ENCODE measurements at places on chromosomes 7 and 10. TPM values are rescaled to one million over a fixed set of nuclear protein-coding genes. Genes with fewer than 3 reads are reported as not detected.

Gene HK1
- 219 TPM for total RNA-seq

Gene HYAL4
- not detected for total RNA-seq

Gene CLDN12
- 40.3 TPM for total RNA-seq

Gene VPS37D
- total RNA-seq: 3.1 TPM

DNA sequence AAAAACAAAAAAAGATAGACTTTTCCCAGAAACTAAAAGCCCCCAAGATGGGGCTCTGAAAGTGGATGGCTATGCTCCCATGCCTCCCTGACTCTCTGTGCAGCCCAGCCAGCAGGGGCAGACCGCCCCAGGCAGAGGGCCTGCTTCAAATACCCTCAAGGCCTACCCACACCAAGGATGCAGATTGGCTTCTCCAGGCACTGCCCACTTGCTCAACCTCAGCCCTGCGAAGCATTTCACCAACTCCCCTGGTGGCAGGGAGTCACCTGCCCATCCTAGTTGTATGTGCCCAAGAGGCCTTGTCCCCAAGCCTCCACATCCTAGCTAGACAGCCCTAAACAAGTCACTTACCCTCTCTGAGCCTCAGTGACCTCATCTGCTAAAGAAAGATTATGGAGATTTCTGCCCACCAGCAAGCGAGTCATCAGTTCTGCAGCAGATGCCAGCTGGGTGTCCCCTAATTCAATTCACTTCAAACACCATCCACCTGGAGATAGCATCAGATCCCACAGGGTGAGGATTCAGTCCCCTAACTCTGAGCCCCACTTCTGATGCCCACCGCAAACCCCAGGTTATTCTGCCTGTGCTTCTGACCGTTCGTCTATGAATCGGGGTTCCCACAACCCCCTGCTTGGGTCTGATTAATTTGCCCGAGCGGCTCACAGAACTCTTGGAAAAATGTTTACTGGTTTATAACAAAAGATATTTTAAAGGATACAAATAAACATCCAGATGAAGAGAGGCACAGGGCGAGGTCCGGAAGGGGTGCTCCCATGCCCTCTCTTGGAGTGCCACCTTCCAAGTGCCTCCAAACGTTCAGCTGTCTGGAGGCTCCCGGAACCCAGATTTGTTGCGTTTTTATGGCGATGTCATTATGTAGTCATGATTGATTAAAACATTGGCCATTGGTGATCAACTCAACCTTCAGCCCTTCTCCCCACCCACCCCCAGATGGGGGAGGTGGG, 18.6 kb upstream of the ZMIZ1 start:
- H3K27me3 ChIP-seq: no peaks in the 10 kb centered on the region
- peak; percentile 1 for DNase-seq
- H3K27ac ChIP-seq: no peak overlapping the region
- H3K4me3 ChIP-seq: no peak overlapping the region

DNA sequence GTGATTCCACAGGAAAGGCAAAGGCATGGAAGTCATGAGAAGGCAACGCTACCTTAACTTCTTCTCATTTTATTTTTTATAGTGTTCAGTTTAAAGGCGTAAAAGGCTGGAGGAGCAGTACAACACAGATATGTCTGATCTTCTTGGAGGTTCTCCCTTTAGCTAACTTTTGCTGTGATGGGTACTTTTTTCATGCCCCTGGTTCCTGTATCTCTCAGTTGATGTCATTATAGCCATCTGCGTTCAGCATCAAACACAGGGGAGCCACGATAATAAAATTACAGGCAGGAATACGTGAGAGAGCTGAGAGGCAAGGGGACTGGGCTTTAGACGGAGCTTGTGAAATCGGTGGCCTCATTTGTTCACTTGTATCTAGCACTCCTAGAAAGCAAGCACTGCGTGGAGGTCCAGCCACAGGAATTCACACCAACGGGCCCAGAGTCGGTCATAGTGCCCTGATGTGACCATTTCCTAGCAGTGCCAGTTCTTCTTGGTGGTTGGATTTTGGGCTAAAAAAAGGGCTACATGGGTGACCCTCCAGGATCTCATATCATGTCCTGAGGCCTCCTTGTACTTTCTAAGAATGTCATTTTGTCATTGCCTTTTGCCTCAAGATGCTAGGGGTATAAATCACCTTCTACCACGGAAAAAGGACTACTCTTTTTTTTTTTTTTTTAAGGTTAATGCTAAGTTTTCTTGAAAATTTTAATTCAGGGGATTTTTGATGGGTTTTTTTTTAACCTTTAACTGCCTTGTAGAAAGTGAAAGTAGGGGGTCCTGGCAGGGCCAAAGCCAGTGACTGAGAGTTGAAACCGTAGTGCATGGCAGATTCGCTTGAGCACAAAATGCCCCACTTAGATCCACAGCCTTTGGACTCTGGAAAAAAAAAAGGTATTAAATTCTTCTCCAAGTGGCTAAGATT, 191.5 kb downstream of the CELF2 start:
- H3K4me3 ChIP-seq: no peak overlapping the region
- DNase-seq: no peak
- H3K4me1 ChIP-seq: peaks cover 97% of the 10 kb centered on the region
- H3K27ac ChIP-seq: peak overlapping the region; percentile 58

DNA sequence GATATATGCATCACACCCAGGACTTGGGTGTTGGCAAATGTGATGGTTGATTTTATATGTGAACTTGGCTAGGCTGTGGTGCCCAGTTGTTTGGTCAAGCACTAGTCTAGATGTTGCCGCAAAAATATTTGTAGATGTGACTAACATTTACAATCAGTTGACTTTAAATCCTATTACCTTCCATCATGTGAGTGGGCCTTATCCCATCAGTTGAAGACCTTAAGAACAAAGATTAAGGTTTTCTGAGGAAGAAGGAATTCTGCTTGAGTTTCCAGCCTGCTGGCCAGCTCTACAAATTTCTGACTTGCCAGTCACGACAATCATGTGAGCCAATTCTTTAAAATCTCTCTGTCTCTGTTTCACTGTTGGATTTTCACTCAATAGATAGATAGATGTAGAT, 20.3 kb downstream of the TSPAN13 start:
- H3K27ac ChIP-seq: no peak overlapping the region
- peaks cover 12% of the 10 kb centered on the region for H3K4me1 ChIP-seq
- DNase-seq: no peak
- no peaks in the 10 kb centered on the region for H3K27me3 ChIP-seq

DNA sequence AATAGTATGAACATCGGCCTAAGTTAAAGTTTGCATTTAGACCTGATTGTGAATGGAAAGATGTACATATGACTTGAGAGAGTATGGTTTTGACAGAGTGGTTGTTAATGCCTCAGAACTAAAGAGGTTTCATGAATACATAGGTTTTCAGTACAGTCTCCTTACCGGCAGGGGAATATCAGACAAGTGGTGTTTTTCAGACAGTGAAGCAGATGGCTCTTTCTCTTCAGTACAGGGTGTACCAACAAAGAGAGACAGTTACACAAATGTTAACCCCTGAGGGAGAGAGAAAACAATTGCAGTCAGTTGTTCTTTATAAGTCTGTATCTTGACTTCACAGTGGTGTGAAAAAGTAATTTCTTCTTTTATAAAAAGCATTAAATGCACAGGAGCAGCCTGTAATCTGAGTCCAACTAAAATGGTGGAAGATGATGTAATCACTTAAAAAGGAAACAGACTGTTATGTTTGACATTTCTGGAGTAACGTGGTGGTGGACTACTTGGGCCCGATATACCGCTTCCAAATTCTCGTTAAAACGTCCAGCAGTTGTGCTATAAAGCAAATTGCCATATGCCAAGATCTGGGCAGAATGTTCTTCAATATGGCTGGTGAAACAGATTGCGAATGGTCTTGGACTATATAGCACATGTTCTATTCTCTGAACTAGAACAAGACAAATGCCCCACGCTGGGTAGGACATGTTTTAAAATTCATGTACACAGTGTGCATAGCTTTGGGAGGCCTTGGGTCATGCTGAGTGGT, 69.2 kb downstream of the SDK1 start:
- no peak overlapping the region for H3K27ac ChIP-seq
- H3K36me3 ChIP-seq: no peaks in the 10 kb centered on the region
- no peak for DNase-seq
- H3K27me3 ChIP-seq: peaks cover 5% of the 10 kb centered on the region

DNA sequence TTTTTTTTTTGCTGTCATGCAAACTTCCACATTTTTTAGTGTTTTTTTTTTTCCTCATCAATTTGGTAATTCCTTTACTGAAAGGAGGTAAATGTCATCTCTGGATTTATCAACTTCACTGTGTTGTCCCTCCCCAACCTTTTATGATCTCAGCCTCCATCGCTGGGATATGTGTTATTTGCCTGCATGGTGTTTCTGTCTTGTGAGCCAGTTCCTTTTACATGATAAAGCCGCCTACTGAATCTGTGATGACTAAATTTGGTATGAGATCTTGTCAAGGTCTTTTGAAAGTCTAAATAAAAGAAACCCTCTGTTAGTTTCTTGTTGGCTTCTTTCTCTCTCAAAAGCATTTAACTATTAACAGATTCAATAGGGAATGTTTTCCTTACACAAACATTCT, 39.3 kb downstream of the TAS2R41 start:
- no peak for DNase-seq
- H3K27ac ChIP-seq: no peak overlapping the region
- peaks cover 2% of the 10 kb centered on the region for H3K27me3 ChIP-seq
- H3K36me3 ChIP-seq: no peaks in the 10 kb centered on the region
- H3K4me3 ChIP-seq: no peak overlapping the region

DNA sequence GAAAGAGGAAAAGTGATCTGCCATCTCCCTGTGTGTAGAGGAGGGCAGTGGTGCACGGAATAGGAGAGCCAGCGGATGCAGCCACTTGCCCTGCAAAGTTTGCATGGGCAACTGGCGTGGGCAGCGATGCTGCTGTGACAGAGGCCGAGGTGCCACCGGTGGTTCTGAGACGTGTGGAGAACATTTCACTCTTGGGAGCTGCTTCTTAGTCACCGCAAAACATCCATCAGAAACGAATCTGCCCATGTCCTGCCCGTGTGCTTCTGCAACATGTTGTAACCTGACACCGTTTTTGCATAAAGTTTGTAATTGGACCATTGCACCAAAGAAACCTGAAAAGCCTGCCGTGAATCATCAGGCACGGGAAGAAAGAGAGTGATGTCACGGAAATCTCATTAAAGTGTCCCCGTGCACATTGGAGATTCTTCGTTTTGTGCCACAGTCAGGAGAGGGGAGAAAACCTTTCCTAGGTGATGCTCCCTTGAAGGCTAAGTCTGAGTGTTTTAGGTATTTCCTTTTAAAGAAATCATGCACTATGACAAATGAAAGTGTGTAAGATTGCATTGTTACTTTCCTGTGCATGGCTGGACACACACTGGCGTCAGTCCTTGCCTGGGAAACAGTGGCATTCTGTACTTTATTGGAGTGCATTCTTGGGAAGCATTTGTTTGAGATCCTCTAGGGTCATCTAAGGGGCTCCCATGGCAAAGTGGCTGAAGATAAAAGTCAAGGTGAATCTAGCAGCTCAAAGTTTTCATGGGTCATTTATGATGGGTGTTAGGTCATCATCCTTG, 302.6 kb downstream of the KLF6 start:
- H3K36me3 ChIP-seq: no peaks in the 10 kb centered on the region
- H3K4me3 ChIP-seq: peak overlapping the region; percentile 42
- DNase-seq: no peak
- H3K27me3 ChIP-seq: no peaks in the 10 kb centered on the region
- peak overlapping the region; percentile 53 for H3K27ac ChIP-seq

- DNase-seq: no peak
- H3K4me1 ChIP-seq: no peaks in the 10 kb centered on the region
- no peaks in the 10 kb centered on the region for H3K36me3 ChIP-seq
- no peaks in the 10 kb centered on the region for H3K27me3 ChIP-seq
- no peak overlapping the region for H3K4me3 ChIP-seq
- peak overlapping the region; percentile 52 for H3K27ac ChIP-seq
Measured at GRCh38 chr10:62545160-62546066, 171.2 kb downstream of the ZNF365 start.

GRCh38 chr10:129279446-129280154, 187.4 kb upstream of the MGMT start:
- no peak for DNase-seq
- no peak overlapping the region for H3K4me3 ChIP-seq
- H3K27ac ChIP-seq: peak overlapping the region; percentile 67
- no peaks in the 10 kb centered on the region for H3K36me3 ChIP-seq

- H3K36me3 ChIP-seq: peaks cover 15% of the 10 kb centered on the region
- DNase-seq: no peak
- no peak overlapping the region for H3K27ac ChIP-seq
- no peak overlapping the region for H3K4me3 ChIP-seq
- H3K4me1 ChIP-seq: peaks cover 6% of the 10 kb centered on the region
Measured at GRCh38 chr10:72466018-72466417, 111.3 kb upstream of the DNAJB12 start.

- no peaks in the 10 kb centered on the region for H3K36me3 ChIP-seq
- H3K27me3 ChIP-seq: no peaks in the 10 kb centered on the region
- no peak for DNase-seq
- H3K4me1 ChIP-seq: peaks cover 37% of the 10 kb centered on the region
Measured at GRCh38 chr7:80884511-80885195, 34.2 kb downstream of the SEMA3C start.

DNA sequence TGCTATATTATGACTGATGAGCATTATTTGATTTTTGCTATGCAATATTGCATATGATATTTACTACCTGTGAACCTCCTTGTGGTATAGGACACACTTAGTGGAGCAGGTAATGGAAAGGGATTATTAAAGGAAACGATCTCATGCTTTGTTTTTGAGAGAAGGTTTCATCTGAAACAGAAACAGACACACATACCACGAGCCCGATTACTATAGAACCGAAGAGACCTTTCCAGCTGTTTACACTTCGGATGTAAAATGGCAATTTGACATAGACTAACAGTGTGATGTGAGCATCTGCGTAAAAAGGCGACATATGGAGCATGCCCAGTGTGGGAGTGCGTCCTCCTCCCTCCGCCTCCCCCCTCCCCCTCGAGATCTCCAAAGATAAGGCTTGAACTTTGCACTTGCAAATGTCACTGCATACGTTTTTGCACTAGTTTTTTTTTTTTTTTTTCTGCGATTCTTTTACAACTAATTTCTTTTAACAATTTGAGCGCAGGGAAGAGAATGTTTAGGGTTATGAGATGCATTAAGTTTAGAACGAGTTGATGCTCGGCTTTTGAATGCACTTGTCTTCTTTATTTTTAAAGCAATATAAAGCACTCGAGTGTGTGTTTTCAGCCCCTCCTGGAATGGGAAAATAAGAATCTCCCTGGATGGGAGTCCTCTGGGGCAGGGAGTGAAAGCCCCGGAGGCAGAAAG, 251.0 kb downstream of the NSUN6 start:
- H3K36me3 ChIP-seq: no peaks in the 10 kb centered on the region
- H3K4me3 ChIP-seq: peak overlapping the region; percentile 48
- DNase-seq: no peak
- H3K27ac ChIP-seq: peak overlapping the region; percentile 76
